Kidney epithelial cell (primary cell): ENCODE measurements at places on chromosomes 12 and 14.

- no peak for DNase-seq
Observed at GRCh38 chr14:52354242-52354641, 40.1 kb downstream of the PTGER2 start.

GRCh38 chr14:64225151-64225757 lies 68.9 kb downstream of the ESR2 start:
- no peak for DNase-seq

- no peak for DNase-seq
Observed at GRCh38 chr12:26276709-26277108, 81.3 kb downstream of the SSPN start.

- no peak for DNase-seq
Observed at GRCh38 chr12:132788375-132789098, 26.9 kb upstream of the ANKLE2 start.

- no peak for DNase-seq
Observed at GRCh38 chr14:85583380-85583779, 53.4 kb downstream of the FLRT2 start.

DNA sequence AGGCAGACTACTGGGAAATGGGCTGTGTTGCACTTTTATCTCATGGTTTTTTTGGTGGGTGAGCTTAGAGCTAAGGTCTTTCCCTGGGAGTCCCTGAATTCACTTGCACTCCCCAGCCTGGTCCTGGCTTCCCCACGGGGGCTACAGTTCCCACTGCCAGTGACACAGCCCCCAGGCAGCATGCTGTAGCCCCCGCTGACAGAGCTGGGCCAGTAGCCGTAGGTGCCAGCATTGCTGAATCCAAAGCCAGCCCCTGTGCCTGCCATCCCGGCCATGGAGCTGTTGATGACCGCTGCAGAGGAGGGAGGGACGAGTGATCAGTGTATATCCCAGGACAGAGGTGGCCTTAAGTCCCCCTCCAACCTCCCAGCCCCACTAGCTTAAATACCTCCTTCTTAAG lies 6.9 kb upstream of the KRT72 start:
- no peak for DNase-seq

DNA sequence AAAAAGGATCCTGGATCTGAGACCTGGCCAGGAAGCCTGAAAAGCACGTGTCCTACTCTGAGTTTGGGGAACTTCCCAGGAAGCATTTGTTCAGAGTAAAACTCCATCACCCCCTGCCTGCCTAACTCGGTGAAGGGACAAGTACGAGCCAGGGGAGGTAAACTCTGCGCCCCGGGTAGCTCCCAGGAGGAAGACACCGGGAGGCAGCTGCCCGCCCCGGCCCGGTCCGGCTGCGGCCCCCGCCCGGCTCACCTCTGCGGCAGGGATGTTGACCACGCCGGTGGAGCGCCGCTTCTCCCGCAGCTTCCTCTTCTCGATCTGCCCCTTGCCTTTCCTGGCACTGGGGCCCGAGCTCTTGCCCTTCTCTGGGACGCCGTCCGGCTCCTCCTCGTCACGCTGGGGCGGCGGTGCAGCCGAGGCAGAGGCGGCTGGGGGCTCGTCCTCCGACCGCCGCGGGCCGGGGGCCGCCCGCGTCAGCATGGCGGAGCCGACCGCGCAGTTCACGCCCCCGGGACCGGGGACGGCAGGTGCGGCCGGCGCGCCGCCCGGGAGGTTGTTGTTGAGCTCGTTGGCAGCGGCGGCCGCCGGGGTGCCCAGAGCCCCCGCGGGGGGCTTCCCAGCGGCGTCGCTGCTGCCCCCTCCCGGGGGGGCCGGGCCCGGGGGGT lies 1.2 kb downstream of the PAWR start:
- DNase-seq = no peak

GRCh38 chr14:39668449-39668848 lies 236.2 kb upstream of the FBXO33 start:
- no peak for DNase-seq

- DNase-seq = no peak
Observed at GRCh38 chr14:32263939-32264567, 61.0 kb upstream of the RNU6-8 start.

DNA sequence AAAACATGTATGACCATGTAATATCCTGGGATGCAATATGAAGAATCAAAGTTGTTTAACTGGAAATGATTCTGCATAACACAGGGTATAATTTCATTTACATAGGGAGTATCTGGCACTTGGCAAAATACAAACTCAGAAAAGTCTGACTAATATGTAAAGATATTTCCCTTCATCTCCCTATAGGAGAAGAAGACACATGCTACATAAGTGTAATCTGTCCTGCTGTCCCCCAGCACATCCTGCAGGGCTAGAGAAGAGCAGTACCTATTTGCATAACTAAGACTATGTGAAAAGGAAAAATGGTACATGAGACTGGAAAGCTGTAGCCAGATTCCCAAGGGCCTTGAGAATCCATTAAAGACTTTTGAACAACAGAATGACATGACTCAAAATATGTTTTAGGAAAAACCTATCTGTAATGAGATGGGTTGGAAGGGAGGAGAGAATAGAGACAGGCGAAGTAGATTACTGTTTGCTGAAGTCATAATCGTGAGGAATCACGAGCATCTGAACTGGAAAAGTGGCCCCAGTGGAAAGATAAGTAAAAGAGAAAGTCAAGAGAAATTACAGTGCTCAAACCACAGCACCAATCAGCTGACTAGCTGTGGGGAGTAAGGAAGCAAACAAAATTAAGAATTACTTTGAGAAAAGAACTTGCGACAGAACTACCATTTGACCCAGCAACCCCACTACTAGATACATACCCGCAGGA lies 155.1 kb upstream of the HMGA2 start:
- DNase-seq = no peak

GRCh38 chr12:64273527-64274403 lies 51.7 kb upstream of the KICS2 start:
- no peak for DNase-seq

DNA sequence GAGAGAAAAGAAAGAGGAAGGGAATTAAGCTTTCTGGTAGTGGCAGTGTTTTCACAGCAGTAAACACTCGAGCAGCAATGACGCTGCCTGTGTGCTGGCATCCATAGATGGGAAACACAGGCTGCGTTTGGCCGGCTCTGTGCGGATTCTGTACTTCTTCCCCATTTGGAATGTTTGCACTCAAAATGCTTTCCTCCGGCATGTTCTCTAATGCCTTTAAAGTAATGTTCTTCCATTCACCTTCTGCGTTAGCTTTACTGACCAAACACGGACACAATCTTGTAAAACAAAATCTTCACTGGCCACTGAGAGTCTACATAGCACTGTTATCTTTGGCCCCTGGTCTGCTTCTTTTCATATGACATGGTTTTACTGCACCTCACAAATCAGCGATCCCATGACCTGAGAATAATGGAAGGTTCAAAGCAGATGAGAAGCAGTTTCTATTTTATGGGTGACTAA lies 31.4 kb downstream of the DCP1B start:
- no peak for DNase-seq

DNA sequence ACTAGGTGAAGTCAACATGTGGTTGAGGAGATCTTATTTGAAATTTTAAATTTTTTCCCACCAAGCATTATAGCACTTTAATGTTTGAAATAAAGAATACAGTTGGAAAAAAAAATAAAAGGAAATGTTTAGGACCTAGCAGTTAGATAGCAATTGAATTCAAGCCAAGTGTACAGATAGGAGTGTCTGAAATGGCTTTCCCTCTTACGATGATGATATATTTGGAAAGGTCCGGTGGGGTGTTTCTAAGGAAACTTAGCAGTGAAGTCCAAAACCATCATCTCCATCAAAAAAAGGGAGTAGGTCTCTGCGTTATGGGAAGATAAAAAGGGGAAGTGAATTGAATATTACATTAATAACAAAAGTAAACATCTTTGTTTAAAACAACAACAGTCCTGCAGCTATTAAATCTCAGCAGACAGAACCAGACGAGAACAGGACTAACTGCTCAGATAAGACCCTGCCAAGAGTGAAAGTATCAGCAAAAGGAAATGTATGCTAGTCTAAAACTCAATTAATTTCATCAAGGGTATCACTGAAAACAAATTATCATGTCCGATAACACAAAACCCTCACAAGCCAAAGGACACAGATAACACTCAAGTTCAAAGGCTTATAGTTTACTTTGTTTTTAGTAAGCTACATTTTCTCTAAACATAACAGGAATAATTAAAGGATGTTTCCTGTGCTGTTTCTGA lies 242.0 kb downstream of the BMP4 start:
- no peak for DNase-seq

DNA sequence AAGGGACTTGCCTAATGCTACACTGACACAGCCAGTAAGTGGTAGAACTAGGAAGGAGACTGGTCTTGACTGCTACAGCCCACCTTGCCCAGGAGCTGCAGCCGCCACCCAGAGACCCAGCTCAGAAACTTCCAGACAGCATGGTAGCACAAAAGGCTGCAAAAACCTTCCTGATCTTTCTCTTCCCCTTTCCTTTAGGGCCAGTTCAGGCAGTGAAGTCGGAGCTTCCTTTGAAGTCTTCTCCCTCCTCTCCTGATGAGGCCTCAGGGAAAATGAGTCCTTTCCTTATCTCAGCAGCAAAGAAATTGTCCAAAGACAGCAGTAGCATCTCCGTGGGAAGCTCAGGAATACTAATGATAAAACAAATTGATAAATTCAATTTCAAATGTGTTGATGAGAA lies 21.0 kb upstream of the CHST11 start:
- DNase-seq = no peak

DNA sequence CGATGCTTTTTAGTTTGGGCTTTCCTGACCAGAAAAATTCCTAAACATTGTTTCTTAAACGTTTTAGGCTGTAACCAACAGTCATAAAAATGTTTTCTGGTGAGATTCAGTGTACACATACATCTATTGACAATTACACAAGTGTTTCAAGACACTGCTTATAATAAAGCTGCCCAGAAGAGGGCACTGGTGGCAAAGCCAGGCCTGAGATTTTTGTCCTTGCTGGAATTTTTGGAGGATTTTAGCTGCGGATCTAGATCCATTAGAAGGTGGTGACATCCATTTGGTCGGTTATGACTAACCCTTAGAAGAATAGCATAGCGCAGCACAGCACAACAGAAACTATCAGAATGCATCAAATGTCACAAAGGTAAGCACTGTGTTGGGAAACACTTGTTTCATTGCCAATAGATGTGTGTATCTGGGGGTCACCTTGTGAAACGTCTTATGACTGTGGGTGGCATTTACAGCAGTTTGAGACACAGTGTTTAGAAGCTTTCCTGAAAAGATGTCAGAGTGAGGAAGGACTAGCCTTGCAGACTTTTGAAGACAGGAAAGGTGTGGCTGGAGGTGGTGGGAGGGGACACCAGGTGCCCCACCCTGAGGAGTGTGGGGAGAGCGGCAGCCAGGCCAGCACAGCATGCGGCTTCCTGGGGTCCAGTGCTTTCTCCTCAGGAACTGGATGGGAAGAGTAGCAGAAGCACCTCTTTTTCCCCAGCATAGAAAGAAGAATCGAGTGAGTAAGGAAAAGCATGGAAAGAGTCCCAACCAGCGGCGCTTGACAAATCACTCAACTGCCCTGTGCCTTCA lies 54.7 kb upstream of the FKBP4 start:
- no peak for DNase-seq

DNA sequence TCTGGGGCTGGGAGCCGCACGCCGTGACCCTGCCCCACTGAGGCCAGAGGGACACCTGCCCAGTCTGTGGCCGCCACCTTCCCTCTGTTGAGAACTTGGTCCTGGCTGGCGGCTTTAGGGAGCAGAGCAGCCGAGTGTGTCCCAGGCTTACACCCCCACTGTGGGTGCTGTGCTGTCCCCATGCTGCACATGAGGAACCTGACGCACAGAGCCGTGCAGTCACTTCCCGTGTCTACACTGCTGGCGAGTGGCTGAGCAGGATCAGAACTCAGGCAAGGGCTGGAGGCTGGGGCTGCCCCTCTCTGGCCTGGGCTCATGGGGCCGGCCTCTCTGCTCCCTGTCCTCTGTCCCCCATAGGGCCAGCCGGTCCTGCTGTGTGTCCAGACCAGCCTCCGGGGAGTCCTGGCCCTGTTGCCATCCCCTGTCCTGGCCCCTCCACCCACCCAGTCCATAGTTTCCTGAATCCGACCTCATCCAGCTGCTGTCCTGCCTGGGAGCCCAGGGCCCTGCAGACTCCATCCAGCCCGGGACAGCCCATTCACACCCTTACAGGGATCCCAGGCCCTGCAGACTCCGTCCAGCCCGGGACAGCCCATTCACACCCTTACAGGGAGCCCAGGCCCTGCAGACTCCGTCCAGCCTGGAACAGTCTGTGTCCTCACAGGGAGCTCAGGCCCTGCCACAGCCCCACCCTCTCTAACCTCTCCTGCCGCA lies 10.3 kb downstream of the FBRSL1 start:
- DNase-seq = no peak

DNA sequence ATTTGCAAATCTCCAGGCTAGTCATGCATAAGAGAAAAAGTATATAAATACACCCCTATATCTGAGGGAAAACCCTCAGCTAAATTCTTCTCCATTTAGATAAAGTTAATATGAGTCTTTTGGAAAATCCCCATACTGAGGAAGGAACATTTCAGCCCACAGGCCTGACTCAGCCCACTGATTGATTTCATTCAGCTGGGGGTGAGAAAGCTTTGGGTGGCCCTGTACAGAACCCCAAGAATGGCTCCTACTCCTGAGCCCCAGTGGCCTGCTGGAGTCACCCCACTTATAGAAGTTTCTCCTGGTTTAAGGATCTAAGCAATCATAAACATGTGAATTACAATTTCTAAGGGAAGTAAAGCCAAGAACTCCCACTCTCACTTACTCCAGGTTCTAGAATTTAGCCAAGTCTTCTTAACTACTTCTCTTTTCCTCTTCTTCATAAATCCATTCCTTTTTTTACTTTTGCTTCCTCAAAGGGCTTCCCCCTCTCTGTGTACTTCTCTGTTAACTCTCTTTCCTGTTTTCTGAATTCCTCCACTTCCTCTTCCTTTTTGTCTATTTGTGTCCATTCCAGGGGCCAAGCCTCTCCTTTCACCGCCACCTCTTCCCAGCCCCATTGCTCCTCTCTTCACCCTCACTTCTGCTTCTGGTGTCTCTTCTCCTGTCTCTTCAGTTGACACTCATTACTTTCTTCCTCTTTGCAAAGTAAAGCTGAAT lies 21.0 kb downstream of the RTN1 start:
- DNase-seq = no peak

DNA sequence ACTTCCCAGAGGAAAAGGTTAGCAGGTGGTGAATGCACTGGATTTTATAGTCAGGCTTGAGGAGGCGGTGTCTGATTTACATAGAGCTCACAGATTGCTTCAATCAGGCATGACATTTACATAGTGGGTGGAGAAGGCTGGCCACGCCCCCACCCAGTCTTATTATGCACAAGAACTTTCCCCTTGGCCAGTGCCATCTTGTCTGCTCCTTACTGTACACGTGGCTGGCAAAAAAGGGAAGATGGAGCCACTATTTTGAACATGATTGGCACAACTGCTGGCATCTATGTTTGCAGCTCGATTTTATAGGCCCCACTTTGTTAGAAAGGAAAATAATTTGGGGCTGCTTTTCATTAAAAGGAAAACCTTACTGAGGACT lies 10.9 kb upstream of the LGMN start:
- no peak for DNase-seq

- no peak for DNase-seq
Observed at GRCh38 chr12:25842254-25842653, 116.2 kb upstream of the RASSF8 start.

GRCh38 chr14:87916103-87916885 lies 76.7 kb downstream of the GALC start:
- DNase-seq = no peak
